ENCODE measurements at places on chromosomes 1 and 21.

GRCh38 chr1:114153261-114154145 is at the start of gene SYT6:
TSS of gene SYT6 (minus strand) at chr1:114153869. CDS start at chr1:114153772, 97 bp downstream.
- no peak for DNase-seq

GRCh38 chr1:28175955-28176485 is 470 bp downstream of the PTAFR start:
- no peak for DNase-seq

- no peak for DNase-seq
Measured at GRCh38 chr1:151290709-151291303, 8.7 kb downstream of the ZNF687 start.

DNA sequence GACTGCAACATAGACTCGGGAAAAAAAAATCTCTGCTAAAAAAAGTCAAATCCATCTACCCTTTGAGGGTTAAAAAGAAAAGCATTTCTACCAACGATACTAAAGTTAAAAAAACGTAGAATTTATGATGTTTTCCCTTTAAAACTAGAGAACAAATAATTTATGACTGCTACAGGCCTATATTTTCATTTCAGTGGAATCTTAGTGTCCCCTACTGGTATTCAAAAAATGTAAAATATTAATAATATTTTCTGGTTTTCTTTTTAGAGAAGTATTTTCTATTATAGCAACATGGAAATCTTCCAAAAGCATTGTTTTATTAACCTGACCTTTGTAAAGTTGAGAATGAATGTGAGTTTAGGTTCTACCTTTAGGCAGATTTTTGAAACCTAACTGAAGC is 1582.2 kb downstream of the MRPL39 start:
- DNase-seq: no peak

- DNase-seq: peak; percentile 9
Measured at GRCh38 chr1:33255347-33256220, 708 bp upstream of the ZNF362 start.

- DNase-seq: peak; percentile 71
Measured at GRCh38 chr1:41739061-41739955, 179.4 kb downstream of the HIVEP3 start.

GRCh38 chr1:78831731-78832360 is 174.7 kb downstream of the ADGRL4 start:
- DNase-seq: no peak

GRCh38 chr1:87902830-87903229 is 574.1 kb downstream of the LMO4 start:
- DNase-seq: no peak

DNA sequence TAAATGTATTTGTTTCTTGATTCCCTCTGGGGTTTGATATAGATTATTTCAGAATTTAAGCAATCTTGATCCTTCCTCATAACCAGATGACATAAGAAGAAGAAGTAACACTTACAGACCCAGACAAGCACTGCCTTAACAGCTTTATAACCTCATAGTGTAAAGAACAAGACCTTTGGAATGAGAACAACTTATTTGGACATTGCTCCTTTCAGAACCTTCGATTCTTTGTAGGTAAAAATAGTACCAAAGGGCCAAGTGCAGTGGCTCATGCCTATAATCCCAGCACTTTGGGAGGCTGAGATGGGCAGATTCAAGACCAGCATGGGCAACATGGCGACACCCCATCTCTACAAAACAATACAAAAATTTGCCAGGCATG is 15.0 kb downstream of the TM2D1 start:
- DNase-seq: no peak

GRCh38 chr1:118905196-118905595 is 82.9 kb downstream of the TBX15 start:
- DNase-seq: no peak

- DNase-seq: no peak
Measured at GRCh38 chr1:53446051-53446450, 13.1 kb upstream of the DMRTB1 start.

- DNase-seq: peak; percentile 68
Measured at GRCh38 chr1:229227298-229227919, 43.5 kb upstream of the RAB4A start.

- DNase-seq: peak; percentile 33
Measured at GRCh38 chr21:33976082-33977016, 60.7 kb upstream of the ATP5PO start.

GRCh38 chr1:201213926-201214325 is 23.3 kb downstream of the IGFN1 start:
- DNase-seq: no peak

- no peak for DNase-seq
Measured at GRCh38 chr1:190436615-190437014, 41.0 kb downstream of the BRINP3 start.

DNA sequence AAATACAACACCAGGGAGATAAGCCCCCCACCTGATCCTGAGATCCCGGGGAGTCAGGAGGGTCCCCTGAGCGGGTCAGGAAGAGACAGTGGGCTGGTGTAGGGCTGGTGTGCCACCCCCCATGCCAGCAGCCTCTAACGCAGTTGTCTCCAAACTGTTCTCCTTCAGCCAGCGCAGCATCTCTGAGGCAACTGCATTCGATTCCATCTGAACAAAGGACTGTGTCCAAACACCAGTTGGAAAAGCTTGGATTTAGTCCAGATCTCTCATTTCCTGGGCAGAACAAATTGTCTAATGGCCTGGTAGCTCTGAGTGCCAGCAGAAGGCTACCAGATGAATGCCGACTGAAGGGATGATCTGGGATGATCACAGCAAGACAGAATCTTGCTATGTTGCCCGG is 44.1 kb upstream of the EIF4G3 start:
- DNase-seq: no peak

DNA sequence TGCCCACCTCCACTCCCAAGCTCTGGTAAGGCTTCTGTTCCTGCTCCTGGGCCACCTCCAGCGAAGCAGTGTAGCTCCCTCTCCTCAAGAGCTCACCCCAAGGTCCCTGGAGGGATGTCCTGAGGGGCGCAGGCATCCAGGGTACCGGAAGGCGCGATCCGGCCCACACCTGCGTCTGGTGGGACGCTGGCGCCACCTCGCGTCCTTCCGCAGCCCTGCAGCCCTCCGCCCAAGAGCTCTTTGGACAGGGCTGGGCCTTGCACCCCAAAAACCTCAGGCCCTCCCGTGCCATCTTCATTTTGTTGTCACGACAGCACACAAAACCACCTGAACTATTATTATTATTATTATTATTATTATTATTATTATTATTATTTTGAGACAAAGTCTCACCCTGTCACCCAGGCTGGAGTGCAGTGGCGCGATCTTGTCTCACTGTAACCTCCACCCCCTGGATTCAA is 49.2 kb upstream of the PAX7 start:
- peak; percentile 25 for DNase-seq

DNA sequence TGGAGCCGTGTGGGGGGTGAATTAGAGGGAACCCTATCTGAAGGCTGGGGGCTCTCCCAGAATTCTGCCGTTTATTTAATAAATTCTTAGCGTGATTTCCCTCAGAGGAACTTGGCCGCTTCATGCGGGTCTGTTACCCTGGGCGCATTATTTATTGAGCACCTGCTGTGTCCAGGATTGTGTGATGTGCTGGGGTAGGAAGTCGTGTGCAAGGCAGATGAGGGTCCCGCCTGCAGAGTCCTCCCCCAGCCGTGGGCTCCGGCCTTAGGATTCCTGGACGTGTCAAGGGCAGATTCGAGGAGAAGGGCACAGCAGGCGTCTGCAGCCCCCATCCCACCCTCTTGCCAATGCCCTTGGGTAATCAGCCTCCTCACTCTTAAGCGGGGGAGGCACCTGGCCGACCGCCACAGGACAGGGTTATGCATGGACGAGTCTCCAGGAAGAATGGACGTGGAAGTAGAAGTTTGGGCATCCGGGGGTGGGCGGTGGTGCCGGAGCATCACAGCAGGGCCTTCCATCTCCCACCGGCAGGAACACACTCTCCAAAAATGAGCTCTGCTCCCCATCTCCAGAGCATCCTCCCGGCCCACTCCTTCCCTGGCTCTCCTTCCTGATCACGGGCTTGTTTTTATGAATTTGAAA is 233.3 kb upstream of the C1orf174 start:
- DNase-seq: no peak

- no peak for DNase-seq
Measured at GRCh38 chr1:74652711-74653139, 20.9 kb downstream of the ERICH3 start.

DNA sequence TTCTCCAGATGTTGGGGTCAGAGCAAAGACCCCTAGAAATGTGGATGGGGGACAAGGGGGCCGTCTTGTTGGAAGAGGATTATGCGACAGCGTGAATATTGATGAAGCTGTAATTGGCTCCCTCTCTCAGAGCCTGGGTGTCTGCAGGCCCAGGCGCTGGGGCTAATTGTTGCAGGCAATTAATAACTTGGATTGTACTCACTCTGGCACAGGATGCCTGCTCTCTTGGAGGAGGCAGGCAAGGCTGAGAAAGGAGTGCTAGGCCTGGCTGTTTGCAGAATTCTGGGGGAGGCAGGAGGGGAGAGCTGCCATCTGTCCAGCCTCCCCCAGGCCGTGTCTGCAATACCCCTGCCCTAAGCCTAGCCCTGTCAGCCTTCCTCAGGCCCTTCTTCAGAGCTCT is 4.1 kb upstream of the DISP3 start:
- no peak for DNase-seq

- DNase-seq: no peak
Measured at GRCh38 chr1:27405074-27405473, 12.7 kb downstream of the GPR3 start.

DNA sequence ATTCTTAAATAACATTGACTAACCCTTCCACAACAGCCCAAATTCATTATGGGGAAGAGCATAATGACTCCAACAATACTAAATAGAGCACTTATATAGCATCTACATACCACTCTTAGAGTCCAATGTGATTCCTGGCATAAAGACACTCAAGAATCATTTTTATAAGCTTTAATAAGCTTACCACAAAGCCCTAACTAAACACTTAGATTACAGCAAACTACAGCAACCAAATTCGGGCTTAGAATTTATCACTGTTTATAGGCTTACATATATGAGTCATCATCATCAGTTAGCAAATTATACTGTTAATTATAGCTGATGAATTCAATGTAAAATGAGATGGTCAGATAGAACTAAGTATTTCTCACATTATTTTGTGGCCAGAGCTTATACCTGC is 7.3 kb downstream of the SCYL3 start:
- DNase-seq: no peak

- no peak for DNase-seq
Measured at GRCh38 chr1:52947490-52947889, 20.4 kb downstream of the SCP2 start.

GRCh38 chr1:37726751-37727585 is 34.7 kb downstream of the CDCA8 start:
- DNase-seq: no peak

DNA sequence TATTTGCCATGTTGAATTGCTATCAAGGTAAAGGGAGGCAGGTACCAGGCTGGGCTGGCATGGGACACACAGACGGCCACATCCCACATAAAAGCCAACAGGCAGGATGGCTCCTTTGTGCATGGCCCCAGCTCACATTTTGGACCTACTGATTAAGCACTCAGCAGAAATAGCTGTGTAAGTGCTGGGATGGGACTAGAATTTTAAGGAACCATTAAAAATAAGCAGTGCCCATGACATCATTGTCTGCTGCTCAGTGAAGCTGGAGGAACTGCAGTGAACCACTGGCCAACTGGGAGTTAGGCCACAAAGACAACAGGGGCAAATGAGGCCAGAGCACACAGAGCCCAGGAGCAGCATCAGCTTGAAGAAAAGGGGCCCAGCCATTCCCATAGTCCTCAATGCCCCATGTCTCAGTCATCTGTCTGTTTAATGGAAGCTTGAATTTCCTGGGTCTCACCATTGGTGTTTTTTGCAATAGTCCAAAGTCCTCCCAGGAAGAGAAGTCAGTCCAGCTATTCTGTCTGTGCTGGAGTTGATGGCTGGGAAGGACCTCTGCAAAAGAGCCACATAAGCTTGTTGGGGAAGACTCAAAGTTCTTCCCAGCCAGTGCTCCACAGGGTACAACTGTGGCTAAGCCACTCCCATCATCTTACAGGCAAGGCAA is 45.3 kb upstream of the TNR start:
- no peak for DNase-seq

- DNase-seq: no peak
Measured at GRCh38 chr1:163692266-163692665, 370.5 kb downstream of the NUF2 start.

DNA sequence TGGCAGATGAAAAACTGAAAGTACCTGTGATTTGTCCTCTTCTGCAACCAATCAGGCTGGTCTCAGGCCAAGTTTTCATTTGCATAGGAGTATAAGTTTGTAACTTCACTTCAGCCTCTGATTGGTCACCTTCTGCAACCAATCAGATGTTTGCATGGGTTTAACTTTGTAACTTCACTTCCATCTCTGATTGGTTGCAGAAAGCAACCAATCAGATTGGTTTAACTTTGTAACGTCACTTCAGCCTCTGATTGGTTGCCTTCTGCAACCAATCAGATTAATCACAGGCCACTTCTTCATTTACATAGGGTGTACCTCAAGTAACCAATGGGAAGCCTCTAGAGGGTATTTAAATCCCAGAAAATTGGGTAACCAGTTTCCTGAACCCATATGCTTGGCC is 18.9 kb upstream of the TUT4 start:
- no peak for DNase-seq

DNA sequence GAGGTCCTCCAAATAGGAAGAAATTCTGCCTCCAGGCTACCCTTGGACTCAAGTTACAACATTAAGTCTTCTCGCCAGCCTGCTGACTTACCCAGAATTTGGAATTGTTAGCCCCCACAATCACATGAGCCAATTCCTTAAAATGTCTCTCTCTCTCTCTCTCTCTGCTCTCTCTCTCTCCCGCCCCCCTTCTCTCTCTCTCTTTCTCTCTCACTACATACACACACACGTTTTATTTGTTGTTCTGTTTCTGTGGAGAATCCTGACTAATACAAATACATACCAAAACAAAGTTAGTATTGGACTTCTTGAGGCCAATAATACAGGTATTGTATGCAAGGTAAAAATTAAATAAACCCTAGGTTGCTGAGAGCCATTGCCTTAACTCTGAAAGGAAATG is 72.1 kb downstream of the TNFSF18 start:
- DNase-seq: no peak
